Breast epithelium (tissue), 4 donors: ENCODE measurements at places on chromosomes 2 and 18.

DNA sequence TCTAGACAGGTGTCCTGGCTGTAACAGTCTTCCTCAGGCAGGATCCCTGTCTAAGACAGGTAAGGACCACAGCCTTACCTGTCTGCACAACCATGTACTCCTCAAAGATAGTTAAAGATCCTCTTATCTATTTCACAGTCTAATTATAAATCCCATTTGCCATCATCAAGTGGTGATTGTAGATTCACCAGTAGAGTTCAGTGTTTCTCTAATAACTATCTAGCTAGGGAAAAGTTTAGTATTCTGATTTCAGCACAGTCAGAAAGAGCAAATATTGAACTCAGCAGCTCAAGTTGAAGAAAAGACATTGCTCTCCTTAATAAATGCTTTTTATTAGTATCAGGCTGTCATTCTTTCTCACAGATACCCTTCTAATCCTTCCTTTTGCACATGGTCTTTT is 1305.5 kb upstream of the NXPH2 start:
- no peaks in the 10 kb centered on the region for H3K4me1 ChIP-seq
- H3K36me3 ChIP-seq = no peaks in the 10 kb centered on the region
- no peak overlapping the region for H3K27ac ChIP-seq
- no peak overlapping the region for H3K4me3 ChIP-seq
- no peaks in the 10 kb centered on the region for H3K27me3 ChIP-seq

- no peaks in the 10 kb centered on the region for H3K27me3 ChIP-seq
- H3K4me3 ChIP-seq = no peak overlapping the region
- no peak overlapping the region for H3K27ac ChIP-seq
- DNase-seq = no peak
- peaks cover 17% of the 10 kb centered on the region for H3K36me3 ChIP-seq
Observed at GRCh38 chr18:59343926-59344325, 15.1 kb downstream of the LMAN1 start.

GRCh38 chr2:101409699-101410098 is 22.4 kb upstream of the CREG2 start:
- no peaks in the 10 kb centered on the region for H3K4me1 ChIP-seq
- H3K27ac ChIP-seq = no peak overlapping the region
- H3K36me3 ChIP-seq = no peaks in the 10 kb centered on the region
- DNase-seq = no peak
- no peak overlapping the region for H3K4me3 ChIP-seq

DNA sequence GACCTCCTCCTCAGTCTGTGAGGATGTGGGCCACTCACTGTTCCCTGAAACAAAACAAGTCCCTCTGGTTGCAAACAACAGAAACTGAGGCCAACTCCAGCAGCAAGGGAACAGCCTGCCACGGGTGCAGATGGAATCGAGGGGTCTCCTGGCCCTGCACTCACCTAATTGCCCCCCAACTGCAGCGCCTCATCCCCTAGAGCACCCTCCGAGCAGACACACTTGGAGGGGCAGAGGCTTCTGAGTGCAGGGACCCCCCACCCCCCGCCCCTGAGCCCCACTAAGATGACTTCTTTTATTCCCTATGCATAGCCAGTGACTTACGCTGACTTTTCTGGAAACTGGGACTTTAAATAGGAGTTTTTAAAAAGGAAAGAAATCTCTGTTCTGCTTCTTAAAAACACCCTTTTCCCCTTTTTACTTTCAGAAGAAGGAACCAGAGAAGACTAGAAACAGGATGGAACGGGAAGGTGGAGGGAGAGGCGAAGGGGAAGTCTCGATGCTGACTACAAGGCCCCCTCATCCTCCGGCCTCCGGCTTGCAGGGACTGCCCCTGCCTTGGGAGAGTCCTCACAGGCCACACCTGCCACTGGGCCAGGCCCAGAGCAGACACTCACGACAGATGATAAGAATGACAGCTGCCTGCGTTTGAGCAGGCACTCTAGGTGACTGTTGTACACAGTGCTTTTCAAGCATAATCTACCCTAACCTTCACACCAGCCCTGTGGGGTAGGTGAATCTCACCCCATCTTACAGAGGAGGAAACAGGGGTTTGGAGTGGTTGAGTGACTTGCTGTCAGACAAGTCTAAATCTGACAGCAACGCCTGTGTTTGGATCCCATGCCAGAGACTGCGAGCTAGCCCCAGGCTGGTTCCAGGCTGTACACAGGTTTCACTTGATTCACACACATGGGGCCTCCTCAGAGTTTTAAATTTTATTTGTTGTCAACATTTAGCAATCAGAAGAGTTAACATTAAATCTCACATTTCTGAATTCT is 28.2 kb upstream of the BIN1 start:
- no peak overlapping the region for H3K27ac ChIP-seq
- no peaks in the 10 kb centered on the region for H3K4me1 ChIP-seq
- no peaks in the 10 kb centered on the region for H3K36me3 ChIP-seq
- no peaks in the 10 kb centered on the region for H3K27me3 ChIP-seq

GRCh38 chr18:78268226-78268988 is 711.2 kb upstream of the SALL3 start:
- no peaks in the 10 kb centered on the region for H3K4me1 ChIP-seq
- H3K4me3 ChIP-seq = no peak overlapping the region
- no peaks in the 10 kb centered on the region for H3K36me3 ChIP-seq

- no peak for DNase-seq
- no peak overlapping the region for H3K4me3 ChIP-seq
- no peak overlapping the region for H3K27ac ChIP-seq
- H3K36me3 ChIP-seq = no peaks in the 10 kb centered on the region
- H3K4me1 ChIP-seq = no peaks in the 10 kb centered on the region
Observed at GRCh38 chr2:164600763-164601162, 20.5 kb downstream of the GRB14 start.

- H3K27ac ChIP-seq = no peak overlapping the region
- no peaks in the 10 kb centered on the region for H3K4me1 ChIP-seq
- H3K36me3 ChIP-seq = no peaks in the 10 kb centered on the region
- H3K4me3 ChIP-seq = no peak overlapping the region
- no peaks in the 10 kb centered on the region for H3K27me3 ChIP-seq
Observed at GRCh38 chr2:27347641-27348040, 8.9 kb downstream of the GTF3C2 start.

DNA sequence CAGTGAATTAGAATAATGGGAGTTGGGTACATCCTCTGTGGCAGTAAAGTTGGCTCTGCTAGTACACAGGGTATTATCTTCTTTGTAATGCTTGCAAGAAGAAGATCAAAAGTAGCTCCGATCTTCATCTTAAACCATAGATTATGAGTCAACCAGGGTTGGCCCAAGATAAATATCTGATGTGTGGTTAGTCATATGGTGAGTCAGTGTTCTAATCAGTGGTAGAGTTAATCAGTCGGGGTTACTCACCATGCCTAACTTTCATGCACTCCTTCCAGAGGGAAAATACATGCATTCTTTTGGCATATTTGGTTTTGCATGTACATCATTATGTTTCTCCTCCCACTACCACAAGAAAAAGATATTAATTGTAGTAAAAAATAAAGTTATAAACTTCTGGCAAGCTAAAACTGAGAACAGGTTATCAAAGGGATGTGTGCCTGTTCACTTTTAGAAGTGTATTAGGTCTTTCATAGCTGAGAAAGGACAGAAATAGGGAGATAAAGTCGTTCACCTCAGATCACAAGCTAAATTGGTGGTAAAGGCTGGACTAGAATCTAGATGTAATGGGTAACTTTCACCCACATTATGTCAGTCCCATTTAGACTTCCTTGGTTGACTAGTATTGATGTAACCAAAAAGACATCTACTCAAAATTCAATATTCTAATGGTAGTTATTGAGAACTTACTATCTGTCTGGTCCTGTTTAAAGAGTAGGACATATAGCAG is 684.4 kb downstream of the IRS1 start:
- no peak for DNase-seq
- peak overlapping the region; percentile 21 for H3K27ac ChIP-seq
- H3K27me3 ChIP-seq = no peaks in the 10 kb centered on the region
- no peaks in the 10 kb centered on the region for H3K36me3 ChIP-seq

DNA sequence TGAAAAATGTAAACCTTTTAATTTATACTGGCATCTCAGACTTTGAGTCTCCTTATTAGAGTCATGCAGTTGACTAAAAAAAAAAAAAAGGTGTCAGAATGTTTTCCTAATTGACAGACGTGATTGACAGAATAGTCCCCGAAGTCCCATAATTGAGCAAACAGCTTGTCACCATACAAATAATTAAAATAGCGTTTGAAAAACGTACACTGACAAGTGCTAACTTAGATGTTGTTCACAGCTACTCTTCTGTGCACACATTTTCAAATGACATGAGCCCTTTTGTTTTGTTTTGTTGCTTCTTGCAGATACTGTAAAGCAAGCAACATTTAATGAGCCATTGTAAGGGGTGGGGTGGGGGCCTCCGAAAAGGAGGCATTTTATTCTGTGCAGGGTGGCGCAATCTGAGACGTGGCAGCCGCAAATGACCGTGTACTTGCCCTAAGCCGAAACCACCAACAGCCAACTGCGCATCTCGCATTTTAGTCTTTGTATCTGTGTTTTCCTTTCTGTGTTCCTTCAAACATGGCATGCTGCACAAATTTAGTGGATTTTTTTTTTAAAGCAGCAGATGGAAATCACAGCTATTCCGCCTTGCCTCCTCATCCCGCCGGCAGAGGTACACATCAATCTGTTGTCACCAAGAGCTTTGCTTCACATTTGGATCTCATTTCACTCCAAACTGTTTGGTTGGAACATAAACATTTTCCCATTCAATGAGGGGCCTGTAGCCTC is 52.4 kb downstream of the LPIN1 start:
- no peak overlapping the region for H3K27ac ChIP-seq
- peaks cover 3% of the 10 kb centered on the region for H3K36me3 ChIP-seq
- H3K4me1 ChIP-seq = no peaks in the 10 kb centered on the region
- no peaks in the 10 kb centered on the region for H3K27me3 ChIP-seq
- no peak overlapping the region for H3K4me3 ChIP-seq

DNA sequence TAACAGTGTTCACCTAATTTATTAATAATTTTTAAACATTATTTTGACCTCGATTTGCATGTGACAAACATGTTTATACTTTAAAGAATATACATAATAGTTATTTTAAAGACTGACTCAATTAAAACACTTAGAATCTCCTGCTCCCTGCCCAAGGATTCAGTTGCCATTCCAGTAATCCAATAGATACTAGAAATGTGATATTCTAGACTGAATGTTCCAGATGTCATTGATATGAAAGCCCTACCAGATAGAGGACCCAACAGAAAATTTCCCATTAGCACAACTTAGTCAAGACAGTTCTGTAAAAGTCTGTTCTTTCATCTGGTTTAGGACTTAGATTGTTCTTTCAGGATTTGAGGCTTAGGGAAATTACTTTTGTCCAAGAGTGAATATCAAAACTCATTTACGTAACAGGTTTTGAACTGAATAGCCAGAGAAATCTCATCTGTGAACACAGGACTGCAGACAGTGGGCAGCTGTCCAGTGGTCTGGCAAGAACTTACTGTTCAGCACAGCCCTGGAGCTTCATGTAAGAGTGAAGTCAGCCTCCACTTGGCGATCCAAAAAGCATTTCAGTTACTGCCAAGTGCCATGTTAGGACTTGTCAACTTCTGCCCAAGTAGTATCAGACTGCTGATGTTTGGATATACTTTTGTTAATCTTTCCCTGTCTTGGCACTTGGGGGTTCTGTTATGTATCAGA is 77.5 kb downstream of the OSBPL6 start:
- no peaks in the 10 kb centered on the region for H3K36me3 ChIP-seq
- no peaks in the 10 kb centered on the region for H3K27me3 ChIP-seq
- DNase-seq = peak; percentile 83
- no peak overlapping the region for H3K27ac ChIP-seq
